Endothelial cell (in vitro differentiated cells): ENCODE measurements at places on chromosomes 1 and 21. TPM values are rescaled to one million over a fixed set of nuclear protein-coding genes. Genes with fewer than 3 reads are reported as not detected.

GRCh38 chr1:32701951-32702598 is 495 bp downstream of the SYNC start:
- peaks cover 9% of the 10 kb centered on the region for H3K27me3 ChIP-seq
- H3K4me3 ChIP-seq = peak overlapping the region; percentile 85
- peaks cover 6% of the 10 kb centered on the region for H3K36me3 ChIP-seq
- peaks cover 16% of the 10 kb centered on the region for H3K4me1 ChIP-seq
- no peak for DNase-seq

GRCh38 chr1:48007047-48007446 is 9.9 kb upstream of the TRABD2B start:
- H3K36me3 ChIP-seq = no peaks in the 10 kb centered on the region
- no peaks in the 10 kb centered on the region for H3K4me1 ChIP-seq
- peaks cover 1% of the 10 kb centered on the region for H3K27me3 ChIP-seq
- no peak overlapping the region for H3K4me3 ChIP-seq
- no peak for DNase-seq
- H3K27ac ChIP-seq = no peak overlapping the region

- peak overlapping the region; percentile 43 for H3K27ac ChIP-seq
- H3K36me3 ChIP-seq = peaks cover 19% of the 10 kb centered on the region
- H3K4me3 ChIP-seq = peak overlapping the region; percentile 1
- DNase-seq = peak; percentile 27
- peaks cover 4% of the 10 kb centered on the region for H3K27me3 ChIP-seq
These were observed 103.2 kb upstream of the KIF26B start for GRCh38 chr1:245051349-245052221.

DNA sequence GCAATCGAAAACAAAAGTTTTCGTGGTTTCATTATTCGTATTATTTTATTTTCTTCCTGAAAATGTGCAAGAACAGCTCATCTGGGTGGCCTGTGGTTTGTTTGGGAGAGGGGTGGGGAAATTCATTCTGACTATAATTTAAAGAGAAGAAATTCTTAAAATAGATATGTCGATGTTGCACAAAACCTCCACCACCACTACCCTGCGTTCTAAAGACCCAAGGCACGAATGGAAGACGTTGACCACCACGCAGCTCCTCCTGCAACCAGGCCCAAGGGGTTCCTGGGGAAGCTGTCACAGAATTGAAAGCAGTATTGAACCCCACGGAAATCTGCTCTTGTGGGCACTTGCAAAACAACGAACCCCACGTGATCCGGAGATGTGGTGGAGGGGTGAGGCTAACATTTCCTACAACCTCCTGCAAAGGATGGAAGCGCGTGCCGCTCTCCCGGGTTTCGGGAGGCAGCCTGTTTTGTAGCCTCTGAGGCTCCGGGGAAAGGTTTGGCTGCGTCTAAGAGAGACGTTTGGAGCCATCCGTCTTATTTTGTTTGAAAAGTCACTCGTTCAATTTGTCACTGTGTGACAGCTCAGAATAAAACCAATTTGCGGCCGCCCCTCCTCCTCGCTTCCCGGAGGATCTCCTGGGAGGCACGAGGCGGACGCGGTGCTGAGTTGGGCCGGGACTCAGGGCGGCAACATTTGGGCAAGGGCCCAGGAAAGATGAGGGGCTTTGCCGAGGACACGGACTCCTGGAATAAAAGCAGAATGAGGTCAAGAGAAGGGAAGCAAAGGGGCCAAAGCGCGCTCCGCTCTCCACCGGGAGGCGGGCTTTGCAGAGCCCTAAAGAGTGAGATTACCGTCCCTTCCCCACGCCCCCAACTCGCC is 810 bp upstream of the HLX start:
- no peak for DNase-seq
- no peaks in the 10 kb centered on the region for H3K36me3 ChIP-seq
- peaks cover 31% of the 10 kb centered on the region for H3K27me3 ChIP-seq
- peaks cover 44% of the 10 kb centered on the region for H3K4me1 ChIP-seq

ADGRL4 gene
- 198 TPM for total RNA-seq

DNA sequence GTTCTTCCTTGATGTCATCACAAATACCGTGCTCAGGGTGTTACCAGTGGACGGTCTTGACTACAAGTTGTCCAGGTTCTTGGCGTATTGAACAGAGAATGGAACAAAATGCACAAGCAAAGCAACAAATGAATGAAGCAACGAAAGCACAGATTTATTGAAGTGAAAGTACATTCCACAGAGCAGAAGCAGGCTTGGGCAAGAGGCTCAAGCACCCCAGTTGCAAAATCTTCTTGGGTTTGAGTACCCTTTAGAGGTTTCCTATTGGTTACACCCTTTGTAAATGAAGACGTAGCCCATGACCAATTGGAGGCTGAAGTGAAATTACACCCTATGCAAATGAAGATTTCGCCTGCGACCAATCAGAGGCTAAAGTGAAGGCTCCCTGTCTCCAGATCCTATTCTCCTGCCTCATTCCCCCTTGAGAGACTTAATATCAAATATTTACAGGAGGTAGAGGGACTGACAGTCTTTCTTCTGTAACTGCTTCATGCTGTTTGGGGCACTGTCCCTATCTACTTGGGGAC is 38.3 kb downstream of the YY1AP1 start:
- H3K27me3 ChIP-seq = no peaks in the 10 kb centered on the region
- no peak overlapping the region for H3K27ac ChIP-seq
- H3K36me3 ChIP-seq = peaks cover 4% of the 10 kb centered on the region
- no peaks in the 10 kb centered on the region for H3K4me1 ChIP-seq
- no peak for DNase-seq
- H3K4me3 ChIP-seq = no peak overlapping the region

SPSB1 gene
- total RNA-seq = 8.1 TPM

NTMT2 gene
- total RNA-seq = not detected

TMEM54 gene
- total RNA-seq = 0.49 TPM

DNA sequence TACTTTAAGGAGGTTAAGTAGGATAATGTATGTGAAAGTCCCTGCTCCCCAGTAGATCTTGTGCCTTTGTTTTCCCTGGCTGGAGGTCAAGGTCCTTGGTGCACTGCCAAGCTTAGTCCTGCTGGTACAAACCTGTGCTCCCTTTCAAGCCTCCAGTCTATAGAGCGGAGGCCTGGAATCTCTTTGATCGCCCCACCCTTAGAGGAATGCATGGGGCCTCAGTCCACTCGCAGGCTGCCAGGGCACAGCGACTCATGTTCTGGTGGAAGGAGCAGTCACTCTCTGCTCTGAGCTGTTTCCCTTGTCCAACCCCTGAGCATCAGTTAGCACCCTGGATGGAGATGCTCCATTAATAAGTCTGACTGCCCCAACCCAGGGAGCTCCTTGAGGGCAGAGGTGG is 121.8 kb downstream of the HMGB4 start:
- peaks cover 1% of the 10 kb centered on the region for H3K27me3 ChIP-seq
- no peaks in the 10 kb centered on the region for H3K36me3 ChIP-seq
- no peak overlapping the region for H3K27ac ChIP-seq
- no peaks in the 10 kb centered on the region for H3K4me1 ChIP-seq

- H3K4me3 ChIP-seq = no peak overlapping the region
- H3K27me3 ChIP-seq = peaks cover 2% of the 10 kb centered on the region
- H3K4me1 ChIP-seq = no peaks in the 10 kb centered on the region
- no peak overlapping the region for H3K27ac ChIP-seq
- DNase-seq = no peak
These were observed 68.3 kb upstream of the NR5A2 start for GRCh38 chr1:199959033-199959774.

SYNC gene
- total RNA-seq = 0.49 TPM

DNA sequence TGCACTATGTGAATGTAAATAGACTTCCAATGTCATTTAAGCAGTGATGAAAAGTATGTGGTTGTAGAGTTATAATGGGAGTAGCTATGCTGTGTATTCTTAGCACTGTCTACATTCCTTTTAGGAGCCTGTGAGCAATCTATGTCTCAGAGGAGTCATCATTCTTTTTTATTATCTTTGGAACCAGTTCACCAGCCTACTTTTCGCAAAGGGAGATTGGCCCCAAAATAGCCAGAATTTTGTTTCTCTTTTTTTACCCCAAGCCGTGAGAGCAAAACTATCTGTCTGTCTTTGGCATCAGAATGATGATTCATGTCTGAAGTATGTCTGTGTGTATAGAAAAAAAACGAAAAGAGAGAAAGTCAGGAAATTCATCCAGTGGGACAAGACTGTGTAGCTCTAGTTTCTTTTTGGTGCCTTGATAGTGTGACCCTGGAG is 44.2 kb downstream of the OSBPL9 start:
- H3K4me1 ChIP-seq = peaks cover 23% of the 10 kb centered on the region
- peaks cover 12% of the 10 kb centered on the region for H3K36me3 ChIP-seq
- DNase-seq = no peak
- H3K27ac ChIP-seq = no peak overlapping the region

DNA sequence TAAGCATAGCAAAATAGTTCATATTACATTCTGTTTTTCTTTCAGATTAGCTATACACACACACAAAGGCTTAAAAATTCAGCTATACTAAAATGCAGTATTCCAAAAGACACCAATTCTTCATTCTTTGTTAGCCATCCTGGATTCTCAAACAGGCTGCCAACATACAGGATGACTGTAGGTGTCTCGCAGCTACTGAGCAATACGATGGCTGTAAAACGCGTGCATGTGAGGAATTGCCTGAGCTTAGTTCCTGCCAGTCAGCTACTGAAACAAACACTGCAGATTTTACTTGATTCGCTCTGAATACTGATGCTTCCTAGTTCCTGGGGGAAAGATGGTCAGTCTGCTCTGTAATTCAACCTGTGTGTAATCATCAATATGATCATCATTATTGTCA is 24.7 kb upstream of the HMGN1 start:
- H3K36me3 ChIP-seq = no peaks in the 10 kb centered on the region
- no peak overlapping the region for H3K27ac ChIP-seq
- H3K4me3 ChIP-seq = no peak overlapping the region
- H3K4me1 ChIP-seq = peaks cover 3% of the 10 kb centered on the region
- H3K27me3 ChIP-seq = peaks cover 3% of the 10 kb centered on the region

SMIM34 gene
- total RNA-seq = not detected

ADAM30 gene
- total RNA-seq = not detected

GRCh38 chr1:111192658-111193519 is 7.6 kb downstream of the DENND2D start:
- peaks cover 31% of the 10 kb centered on the region for H3K27me3 ChIP-seq
- peaks cover 84% of the 10 kb centered on the region for H3K4me1 ChIP-seq
- peak overlapping the region; percentile 53 for H3K4me3 ChIP-seq
- peak overlapping the region; percentile 95 for H3K27ac ChIP-seq

GRCh38 chr1:77857552-77857951 is 30.9 kb upstream of the NEXN start:
- H3K27me3 ChIP-seq = no peaks in the 10 kb centered on the region
- H3K4me3 ChIP-seq = no peak overlapping the region
- peaks cover 36% of the 10 kb centered on the region for H3K36me3 ChIP-seq
- no peak for DNase-seq
- no peaks in the 10 kb centered on the region for H3K4me1 ChIP-seq

DNA sequence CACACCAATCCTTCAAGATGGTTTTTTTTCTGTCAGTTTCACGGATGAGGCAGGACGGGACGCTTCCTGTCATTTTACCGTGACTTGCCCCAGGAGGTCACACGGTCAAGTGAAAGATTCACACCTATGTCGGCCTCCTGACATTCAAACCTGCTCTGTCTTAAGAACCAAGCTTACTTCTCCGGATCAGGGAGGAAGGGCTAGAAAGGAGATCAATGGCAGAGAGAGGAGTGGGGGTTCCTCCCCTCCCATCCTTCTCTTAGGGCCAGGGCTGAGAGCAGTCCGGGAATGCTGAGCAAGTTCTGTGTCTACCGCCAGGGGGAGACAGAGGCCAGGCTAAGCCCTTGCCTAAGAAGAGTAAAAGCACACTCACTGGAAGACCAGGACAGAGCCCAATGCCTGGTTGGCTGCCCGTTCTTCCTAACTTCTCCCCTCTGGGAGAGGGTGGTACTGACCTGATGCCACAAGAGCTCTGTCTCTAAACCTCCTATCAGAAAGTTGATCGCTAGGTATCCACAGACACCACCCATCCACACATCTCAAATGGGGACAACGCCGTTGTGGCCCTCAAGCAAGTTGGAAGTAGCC is 1.1 kb upstream of the PPM1J start:
- H3K4me3 ChIP-seq = peak overlapping the region; percentile 89
- H3K27me3 ChIP-seq = peaks cover 15% of the 10 kb centered on the region
- H3K36me3 ChIP-seq = peaks cover 7% of the 10 kb centered on the region
- H3K4me1 ChIP-seq = peaks cover 10% of the 10 kb centered on the region
- DNase-seq = peak; percentile 92
